ENCODE measurements at places on chromosomes 12 and 14.

DNA sequence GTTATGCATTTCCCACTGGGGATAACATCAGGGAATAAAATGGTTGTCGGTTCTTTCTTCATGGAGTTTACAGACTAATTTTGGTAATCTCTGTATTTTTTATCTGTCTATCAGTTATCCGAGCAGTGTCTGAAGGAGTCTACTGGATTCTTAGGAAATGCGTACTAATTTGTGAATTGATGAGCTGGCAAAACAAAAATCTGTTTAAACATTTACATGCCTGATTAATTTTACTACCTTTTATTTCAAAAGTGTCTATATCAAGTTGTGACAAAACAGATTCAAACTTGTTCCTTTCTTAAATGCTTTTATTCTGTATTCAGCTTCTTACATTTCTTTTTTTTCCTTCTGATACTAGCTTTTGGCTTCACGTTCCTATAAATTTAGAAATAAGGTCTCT is 4.4 kb downstream of the RIMKLB start:
- DNase-seq, result no peak

DNA sequence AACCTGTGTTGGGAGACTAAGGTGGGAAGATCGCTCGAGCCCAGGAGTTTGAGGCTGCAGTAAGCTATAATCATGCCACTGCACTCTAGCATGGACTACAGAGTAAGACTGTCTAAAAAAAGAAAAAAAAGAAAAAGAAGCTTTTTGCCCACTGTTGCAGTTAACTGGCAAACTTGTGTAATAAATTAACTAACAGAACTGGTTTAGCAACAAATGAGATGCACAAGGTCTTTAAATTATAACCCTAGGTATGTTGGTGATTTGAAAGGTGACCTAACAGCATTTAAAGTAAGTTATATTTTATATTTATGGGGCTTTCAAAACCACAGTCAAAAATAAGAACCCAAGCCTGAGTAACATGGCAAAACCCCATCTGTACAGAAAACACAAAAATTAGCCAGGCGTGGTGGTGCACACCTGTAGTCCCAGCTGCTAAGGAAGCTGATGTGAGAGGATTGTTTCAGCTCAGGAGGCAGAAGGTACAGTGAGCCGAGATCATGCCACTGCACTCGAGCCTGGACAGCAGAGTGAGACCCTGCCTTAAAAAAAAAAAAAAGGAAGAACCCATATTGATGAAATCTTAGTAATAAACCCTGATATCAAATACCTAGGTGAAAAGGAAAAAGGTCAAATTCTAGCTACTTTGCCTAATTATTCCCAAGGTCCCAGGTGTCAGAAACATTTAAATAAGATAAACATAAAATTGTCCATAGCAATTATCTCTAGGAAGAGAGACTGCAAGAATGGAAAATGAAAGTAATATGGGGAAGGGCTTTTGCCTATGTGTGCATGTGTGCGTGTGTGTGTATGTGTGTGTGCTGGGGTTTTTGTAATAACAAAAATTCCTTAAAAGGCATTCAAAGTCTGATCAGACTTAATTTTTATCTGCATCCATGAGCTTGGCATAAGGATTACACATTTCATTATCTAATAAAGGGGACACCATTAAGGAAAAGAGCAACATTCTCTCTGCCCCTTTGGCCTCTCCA is 15.4 kb downstream of the SYNE2 start:
- no peak for DNase-seq

- DNase-seq, result no peak
Observed at GRCh38 chr12:115623764-115624334, 653.6 kb downstream of the MED13L start.

- no peak for DNase-seq
Observed at GRCh38 chr12:27331291-27331926, 1.2 kb upstream of the BMAL2 start.

DNA sequence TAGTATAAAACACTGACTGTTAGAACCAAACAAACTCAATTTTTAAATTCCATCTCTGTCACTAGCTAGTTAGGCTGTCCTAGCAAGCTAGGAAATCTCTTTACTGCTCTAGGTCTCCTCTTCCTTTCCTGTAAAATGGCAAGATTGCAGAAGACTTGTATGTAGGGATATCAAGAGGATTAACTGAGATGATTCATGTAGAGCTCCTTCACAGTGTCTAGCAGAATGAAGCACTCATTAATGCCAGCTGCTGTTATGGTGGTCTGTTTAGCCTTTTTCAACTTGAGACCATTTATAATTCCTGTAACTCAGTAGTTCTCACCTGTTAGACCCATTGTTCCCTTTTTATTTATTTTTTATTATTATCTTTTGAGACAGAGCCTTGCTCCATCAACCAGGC is 67.8 kb upstream of the KCNH3 start:
- no peak for DNase-seq

DNA sequence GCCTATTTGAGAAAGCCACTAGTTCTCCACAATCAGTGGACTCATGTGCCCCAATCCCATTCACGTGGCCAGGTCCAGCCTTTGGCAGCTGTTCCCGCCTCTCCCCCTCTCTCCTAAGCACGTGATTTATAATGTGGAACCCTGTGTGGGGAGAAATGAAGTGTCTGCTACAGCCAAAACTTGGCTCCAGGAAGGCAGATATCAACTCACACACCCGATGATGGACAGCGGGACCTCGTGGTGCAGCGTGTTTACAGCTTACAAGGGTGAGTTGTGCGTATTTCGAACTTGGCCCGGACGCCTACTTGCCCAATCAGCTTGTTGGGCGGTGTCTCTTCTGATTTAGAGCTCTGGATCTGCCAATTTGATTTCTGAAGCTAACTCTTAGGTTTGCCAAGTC is 38.1 kb upstream of the FAM181A start:
- DNase-seq, result no peak

GRCh38 chr14:77601846-77602619 is 14.4 kb downstream of the SPTLC2 start:
- no peak for DNase-seq

- no peak for DNase-seq
Observed at GRCh38 chr12:62540354-62540753, 73.7 kb downstream of the MON2 start.

GRCh38 chr12:29223426-29223825 is 74.3 kb downstream of the FAR2 start:
- no peak for DNase-seq

GRCh38 chr14:98510392-98510791 is 761.6 kb downstream of the BCL11B start:
- no peak for DNase-seq

DNA sequence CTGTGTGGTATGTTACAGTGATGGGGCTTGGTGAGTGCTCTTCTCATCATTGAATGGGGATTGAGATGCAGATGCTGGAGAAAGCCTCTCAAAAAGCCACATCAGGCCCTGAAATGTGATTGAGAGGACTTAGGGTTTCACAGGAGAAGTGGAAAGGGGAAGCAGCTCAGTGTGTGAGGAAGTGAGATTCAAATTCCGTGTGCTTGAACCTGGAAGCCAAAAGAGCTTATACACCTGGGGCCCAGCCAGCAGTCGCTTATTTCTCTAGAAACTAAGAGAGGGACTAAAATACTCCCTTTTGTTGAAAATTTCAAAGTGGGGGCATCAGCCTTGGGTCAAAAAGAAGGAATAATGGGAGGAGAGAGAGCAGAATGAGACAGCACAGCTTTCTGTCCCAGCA is 39.1 kb upstream of the GZMB start:
- DNase-seq, result no peak

DNA sequence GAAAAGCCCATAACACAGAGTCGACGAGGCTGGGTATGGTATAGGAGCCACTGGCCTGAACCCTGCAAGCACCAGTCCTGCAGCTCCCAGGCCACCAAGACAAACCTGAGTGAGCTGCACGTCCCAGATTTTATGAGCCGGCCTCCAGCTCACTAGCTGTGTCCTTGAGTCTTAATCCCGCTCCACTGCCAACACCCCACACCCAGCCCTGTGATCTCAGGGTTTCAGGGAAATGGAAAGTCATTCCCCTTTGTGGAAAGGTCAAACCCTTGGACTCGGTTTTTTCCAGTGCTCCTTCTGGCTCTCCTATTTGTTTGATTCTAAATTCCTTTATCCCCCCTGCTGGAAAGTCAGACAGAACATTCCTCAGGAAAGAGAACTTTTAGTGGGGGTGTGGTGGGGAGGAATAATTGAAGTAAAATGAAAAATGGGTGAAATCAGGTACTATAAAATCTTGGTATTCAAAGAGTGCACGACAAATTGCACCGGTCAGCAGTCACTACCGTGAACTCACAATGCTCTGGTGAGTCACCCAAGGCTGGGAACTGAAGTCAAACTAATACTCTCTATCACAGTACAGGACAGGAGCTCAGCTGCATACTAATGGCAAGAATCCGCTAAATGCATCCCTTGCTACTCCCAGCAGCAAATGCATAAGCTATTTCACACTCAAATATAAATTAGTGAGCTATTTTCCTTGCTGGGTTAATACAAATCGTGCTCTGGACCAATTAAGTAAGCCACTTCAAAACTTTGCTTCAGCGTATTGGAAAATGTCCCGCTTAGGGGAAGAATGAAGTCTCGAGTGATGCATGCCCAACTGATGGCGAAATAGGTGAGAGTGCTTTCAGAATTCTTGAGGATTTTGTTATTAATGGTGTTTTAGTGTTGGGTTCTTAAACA is 9.0 kb downstream of the PITPNM2 start:
- no peak for DNase-seq

GRCh38 chr12:5166976-5167375 is 123.3 kb downstream of the KCNA5 start:
- no peak for DNase-seq

GRCh38 chr12:28443337-28443736 is 253.1 kb downstream of the CCDC91 start:
- no peak for DNase-seq

DNA sequence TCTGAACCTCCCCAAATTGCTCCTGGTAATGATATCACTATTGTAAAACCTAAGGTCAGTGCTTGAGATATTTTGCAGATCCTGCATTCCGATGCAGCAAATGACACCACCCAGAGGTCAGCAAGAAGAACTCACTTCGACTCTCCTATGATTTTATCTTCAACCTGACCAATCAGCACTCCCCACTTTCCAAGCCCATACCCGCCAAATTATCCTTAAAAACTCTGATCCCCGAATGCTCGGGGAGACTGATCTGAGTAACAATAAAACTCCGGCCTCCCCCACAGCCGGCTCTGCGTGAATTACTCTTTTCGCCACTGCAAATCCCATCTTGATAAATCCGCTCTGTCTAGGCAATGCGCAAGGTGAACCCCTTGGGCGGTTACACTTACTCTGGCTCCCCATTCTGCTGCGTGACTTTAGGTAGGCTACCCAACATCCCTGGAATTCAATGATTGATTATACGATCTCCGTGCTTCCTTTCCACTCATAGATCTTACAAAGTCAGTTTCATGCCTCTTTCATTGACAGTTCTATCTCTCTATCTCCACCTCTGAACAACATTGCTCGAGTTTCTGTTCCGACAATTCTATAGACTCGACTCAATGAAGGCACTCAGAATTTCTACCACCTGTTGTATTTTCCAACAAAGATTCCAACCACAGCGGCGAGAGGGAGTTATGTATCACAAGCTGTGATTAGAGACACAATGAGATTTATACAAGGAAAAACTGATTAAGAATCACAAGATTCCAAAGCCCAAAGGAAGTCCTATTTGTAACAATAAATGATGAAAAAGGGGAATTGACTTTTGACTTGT is 939 bp downstream of the NPC2 start:
- DNase-seq, result no peak

- DNase-seq, result no peak
Observed at GRCh38 chr14:24954037-24954699, 95.8 kb downstream of the STXBP6 start.

DNA sequence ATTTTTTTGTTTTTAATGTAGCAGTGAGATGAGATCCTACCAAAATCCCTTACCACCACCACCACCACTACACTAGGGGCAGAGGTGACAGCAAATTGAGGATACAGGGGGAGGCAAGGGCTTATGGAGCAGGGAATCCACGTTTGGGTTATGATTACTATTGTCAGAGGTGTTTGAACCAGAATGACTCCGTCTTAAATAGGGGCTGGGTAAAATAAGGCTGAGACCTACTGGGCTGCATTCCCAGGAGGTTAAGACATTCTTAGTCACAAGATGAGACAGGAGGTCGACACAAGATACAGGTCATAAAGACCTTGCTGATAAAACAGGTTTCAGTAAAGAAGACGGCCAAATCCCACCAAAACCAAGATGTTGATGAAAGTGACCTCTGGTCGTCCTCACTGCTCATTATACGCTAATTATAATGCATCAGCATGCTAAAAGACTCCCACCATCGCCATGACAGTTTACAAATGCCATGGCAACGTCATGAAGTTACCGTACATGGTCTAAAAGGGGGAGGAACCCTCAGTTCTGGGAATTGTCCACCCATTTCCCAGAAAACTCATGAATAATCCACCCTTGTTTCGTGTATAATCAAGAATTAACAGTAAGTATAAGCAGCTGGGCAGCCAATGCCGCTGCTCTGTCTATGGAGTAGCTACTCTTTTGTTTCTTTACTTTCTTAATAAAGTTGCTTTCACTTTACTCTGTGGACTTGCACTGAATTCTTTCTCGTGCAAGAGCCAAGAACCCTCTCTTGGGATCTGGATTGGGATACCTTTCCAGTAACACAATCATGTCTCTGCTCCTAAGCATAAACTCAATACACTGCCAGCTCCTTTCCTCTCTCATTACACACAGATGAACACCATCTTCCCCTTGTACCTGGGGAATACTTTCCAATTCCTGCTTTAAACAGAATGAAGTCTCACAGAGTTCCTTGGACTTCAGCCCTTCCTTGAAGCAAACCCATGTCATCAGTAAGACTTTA is 16.7 kb upstream of the CRY1 start:
- DNase-seq, result no peak

DNA sequence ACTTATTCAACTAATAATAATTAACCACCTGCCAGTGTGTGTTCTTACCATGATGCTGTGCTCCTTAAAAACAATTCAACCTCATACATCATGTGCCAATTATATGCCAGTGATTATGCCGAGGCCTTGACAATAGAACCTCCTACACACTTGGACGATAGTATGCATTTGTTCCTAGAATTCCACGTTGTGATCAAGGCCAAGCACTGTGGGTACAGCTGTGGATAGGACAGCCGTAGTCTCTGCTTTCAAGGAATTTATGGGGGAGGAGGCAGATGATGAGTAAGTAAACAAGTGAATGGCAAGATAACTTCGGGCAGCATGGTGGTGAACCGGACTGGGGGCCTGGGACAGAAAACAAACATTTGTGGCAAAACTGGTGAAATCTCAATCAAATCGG is 18.0 kb upstream of the MYO1H start:
- no peak for DNase-seq

DNA sequence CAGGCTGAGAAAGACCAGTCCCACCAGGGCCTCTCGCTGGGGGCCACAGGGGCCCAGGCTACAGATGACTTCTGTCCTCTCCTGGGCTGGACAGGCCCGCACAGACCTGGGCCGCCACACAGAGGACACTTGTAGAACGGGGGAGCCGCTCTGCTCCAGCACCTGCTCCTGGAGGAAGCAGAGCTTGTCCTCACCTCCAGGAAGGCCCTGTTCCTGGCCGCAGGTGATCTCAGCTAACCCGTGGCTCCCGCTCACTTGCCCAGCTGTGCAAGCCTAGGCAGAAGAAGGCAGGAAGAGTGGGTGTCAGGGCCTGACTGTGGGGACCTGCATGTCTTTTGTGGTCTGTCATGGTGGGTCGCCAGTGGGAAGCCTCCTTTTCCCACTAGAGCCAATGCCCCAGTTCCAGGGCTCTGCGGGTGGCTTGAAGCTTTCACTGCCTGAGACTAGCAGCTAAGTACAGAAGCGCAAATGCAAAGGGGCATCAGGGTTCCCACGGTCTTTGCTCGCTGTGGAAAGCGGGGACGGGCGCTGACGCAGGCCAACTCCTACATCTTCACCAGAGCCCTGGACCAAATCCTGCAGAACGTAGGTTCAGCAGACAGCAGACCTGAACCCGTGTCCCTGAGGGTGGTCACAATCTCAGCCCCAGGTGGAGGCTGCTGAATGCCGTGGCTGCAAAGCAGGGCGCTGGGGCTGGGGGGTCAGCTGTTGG is 8.8 kb upstream of the CEP170B start:
- no peak for DNase-seq
